ENCODE measurements at places on chromosomes 2 and 18.

GRCh38 chr18:3554091-3554601 is 104.2 kb downstream of the TGIF1 start:
- no peak for DNase-seq

GRCh38 chr2:221747289-221747972 is 175.3 kb upstream of the EPHA4 start:
- DNase-seq = no peak

GRCh38 chr2:100321866-100322820 is at the start of gene LONRF2:
LONRF2 (minus strand) TSS chr2:100322501; CDS start chr2:100322093, 408 bp downstream.
- DNase-seq = peak; percentile 8

DNA sequence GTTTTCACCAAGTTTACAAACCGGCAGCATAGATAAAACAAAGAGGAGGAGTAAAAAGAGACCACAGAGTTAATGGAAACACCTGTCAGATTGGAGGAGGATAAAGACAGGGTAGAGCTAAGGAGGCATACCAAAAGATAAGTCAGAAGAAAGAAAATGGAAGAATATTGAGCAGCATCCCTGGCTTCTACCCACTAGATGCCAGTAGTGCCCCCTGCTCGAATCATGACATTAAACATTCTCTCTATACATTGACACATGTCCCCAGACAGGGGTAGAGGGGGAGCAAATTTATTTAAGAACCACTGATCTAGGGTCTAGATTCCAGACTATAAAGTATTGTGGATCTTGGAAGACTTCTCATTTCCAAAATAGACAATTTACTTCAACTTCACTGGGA is 159.8 kb upstream of the ETAA1 start:
- no peak for DNase-seq

GRCh38 chr18:58355243-58355642 is 273.6 kb downstream of the ALPK2 start:
- no peak for DNase-seq

- DNase-seq = no peak
Measured at GRCh38 chr2:37880551-37880950, 44.5 kb upstream of the RMDN2 start.

DNA sequence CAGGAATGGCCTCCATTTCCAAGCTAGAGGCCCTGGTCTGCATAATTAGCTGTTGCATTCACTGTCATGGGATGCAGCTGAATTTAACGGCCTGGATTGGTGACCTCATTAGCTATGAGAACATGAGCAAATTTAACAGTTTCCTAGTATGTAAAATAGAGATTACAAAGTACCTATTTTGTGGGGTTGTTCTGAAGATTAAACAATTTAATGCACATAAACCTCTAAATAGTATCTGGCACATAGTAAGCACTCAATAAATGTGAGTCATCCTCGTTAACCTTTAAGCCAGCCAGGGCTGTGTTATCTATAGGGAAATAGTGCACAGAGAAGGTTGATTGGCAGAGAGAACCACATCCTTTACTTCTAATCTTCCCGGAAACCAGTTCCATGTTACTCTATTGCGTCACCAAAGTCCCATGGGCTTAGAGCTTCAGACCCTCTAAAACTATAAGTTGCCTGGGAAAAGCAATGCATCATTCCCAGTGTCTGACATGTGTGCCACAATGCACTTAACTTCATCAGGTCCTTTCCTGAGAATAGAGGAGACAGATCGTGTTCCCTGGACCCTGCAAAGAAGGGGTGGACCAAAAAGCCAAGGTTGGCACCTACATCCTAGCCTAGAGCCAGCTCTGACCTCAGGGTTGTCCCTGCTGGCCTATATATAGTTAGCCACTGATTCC is 196.5 kb downstream of the LNPK start:
- DNase-seq = peak; percentile 56

DNA sequence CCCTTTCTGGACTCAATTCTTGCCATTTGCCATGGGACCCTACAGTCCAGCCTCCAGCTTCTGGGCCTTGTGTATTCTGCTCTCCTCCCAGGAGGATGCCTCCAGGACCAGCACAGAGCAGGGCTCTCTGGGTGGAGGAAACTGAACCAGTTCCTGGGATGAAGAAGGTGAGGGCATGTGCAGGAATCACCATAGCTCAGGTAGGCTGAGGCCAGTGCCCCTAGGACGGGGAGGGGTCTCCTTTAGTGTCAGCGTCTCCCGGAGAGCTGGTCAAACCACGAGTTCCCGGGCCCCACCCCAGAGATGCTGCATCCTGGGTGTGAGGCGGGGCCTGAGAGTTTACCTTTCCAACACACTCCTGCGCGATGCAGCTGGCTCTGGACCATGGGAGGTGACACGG is 5.8 kb upstream of the PRELID3A start:
- no peak for DNase-seq

DNA sequence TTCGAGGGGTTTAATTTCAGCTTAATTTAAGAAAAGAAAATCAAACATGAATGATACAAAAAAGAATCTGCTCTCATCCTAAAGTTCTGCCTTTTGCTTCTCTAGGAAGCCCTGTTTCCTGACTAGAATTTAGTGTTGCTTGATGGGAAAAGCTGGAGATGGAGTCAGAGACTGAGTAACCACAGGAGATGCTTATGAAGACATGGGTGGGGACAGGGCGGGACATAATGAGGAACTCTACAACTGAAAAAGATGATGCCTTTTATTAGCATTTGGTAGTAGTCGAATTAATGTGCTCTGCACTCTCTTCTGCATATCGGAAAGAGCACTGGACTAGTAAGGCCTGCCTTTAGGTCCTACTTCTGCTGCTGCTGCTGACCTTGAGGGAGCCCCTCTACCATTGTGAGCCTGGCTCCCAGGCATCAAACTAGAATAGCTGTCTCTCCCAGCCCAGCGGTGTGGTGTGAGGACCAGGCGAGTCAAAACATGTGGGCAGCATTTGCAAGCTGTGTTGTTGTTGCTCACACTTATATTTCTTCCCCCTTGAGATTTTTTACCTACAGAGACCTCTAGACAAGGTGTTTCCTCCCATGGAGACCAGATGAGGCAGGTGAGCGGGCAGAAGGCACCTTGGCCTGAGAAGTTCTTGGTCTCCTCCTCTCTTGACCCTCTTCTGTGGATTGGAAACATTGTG is 61.5 kb downstream of the INPP4A start:
- DNase-seq = no peak

- peak; percentile 44 for DNase-seq
Measured at GRCh38 chr2:197229509-197230443, 80.8 kb downstream of the ANKRD44 start.

DNA sequence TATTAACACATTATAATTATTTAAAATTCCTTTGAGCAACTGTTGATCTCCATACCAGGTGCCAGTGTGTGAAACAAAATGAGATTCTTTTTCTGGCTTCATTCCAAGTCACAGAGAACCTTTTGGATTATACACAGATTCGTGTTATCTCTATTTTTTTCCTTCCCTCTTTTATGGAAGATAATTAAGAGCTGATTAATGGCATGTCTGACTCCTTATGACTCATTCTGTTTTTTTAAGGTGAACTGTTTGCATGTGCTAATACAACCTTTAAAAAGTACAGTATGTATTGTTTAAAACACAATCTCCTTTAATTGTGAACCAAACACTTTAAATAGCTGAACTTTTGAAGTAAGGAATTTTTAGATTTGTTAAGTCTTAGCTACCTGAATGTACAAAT is 39.3 kb downstream of the PELI1 start:
- peak; percentile 10 for DNase-seq

DNA sequence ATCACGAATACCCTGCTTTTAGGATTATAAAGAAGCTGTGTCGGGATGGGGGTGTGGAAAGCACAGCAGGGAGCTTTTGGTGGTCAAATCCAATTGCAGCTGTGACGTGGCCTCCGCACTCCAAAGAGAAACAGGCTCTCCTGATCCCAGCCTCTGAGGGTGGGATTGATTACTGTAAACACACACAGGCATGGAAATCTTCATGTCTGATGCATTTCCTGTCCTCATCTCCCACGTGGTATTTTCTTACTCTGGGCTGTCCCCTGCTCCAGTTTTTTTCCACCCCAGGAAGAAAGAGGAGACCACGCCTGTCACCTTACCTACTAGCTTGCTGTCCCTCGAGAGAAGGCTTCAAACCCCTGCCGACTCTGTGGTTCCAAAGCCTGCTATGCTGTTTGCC is 22.7 kb downstream of the RNF152 start:
- DNase-seq = no peak

DNA sequence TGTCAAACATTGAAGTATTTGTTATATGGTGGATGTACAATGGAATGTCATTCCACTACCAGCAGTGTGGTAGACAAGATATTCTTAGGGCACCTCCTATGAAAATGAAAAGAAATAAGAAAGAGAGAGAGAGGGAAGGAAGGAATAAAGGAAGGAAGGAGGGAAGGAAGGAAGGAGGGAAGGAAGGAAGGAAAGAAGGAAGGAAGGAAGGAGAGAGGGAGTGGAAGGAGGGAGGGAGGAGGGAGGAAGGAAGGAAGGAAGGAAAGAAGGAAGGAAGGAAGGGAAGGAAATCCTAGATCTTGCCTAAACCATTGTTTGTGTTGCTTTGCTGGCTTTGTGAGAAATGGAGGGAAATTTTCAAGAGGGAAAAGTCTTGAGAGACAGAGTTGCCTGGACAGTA is 50.1 kb upstream of the TCF7L1 start:
- no peak for DNase-seq

DNA sequence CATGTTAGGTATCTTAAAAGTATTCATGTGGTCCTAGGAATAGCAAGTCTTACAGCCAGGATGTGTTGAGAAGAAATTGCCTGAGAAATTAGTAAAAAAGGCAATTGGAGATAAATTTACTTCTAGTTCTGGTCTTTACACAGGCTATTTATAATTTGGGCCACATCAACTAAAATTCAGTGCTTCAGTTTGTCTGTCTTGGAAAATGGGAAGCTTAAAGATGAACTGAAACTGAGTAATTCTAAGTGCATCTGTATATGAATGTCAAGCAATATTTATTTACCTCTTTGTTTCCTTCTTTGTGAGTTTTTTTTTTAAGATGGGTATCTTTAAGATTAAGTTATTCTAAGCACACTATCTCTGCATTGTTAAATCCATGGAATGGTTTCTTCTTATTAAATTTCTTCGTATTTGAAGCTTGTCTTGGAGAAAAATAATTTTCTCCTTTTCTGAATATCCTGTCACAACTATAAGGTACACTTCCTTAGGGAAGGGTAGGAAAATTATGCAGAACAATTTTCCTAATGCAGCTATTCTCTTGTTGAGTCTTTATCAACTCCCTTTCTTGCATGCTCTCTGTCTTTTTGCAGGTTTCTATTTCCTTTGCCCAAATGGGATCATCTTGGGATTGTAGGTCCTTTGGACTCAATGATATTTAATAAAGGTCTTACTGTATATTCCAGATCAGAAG is 39.7 kb upstream of the MMADHC start:
- DNase-seq = no peak

DNA sequence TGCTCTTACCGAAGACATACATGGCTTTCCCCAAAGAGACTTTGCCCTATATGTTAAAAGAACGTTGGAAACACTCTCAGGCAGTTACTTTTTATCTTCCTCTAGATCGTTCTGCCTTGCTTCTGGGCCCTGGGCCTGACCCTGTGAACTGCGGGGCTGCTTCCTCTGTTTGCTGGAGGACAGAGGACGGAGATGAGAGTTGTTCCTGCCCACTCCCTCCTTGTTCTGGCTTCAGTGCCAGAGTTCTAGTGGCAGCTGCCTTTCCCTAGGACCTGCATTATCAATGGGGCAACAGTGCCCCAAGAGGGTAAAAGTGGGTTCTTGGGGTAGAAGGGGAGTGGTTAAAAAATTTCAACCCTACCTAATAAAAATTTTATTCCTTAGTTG is 6.5 kb upstream of the FN1 start:
- no peak for DNase-seq

DNA sequence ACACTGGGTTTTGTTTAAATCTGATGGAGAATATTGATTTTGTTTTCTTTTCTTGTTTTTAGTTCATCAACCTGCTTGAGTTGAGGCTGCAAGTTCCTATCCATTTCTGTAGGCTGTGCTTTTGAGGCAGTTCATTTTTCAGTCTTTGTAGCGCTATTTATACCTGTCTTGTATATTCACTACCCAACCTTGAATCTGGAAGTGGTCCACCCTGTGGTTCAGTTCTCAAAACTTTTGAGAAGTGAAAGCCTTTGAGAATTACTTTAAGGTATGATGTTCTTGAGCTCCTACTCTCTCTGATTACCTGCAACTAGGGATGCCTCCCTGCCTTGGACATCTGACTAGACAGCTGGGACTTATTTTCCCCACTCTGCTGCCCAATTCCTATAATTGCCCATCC is 53.5 kb upstream of the KCNE4 start:
- DNase-seq = no peak

- no peak for DNase-seq
Measured at GRCh38 chr2:218997731-218998130, 4.5 kb upstream of the CRYBA2 start.

DNA sequence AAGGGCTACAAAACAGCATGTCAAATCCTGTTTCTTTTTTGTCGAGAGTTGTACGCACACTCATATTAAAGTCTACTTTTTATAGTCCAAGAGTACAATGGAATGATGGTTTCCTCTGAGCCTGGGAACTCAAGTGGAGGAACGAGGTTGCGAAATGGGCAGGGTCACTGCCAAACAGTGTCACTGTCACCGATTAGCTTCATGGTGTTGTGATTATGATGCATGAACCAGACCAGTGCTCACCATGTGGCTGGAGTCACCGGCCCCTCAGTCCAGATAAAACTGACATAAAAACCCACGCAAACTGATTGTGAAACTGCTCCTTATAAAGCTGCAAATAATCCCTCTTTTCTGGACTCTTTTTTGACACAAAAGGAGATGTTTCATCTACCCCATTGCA is 122.0 kb downstream of the COPS8 start:
- no peak for DNase-seq

- no peak for DNase-seq
Measured at GRCh38 chr2:203438528-203438927, 96.6 kb downstream of the RAPH1 start.

- DNase-seq = no peak
Measured at GRCh38 chr18:44411262-44411905, 269.3 kb upstream of the SETBP1 start.

DNA sequence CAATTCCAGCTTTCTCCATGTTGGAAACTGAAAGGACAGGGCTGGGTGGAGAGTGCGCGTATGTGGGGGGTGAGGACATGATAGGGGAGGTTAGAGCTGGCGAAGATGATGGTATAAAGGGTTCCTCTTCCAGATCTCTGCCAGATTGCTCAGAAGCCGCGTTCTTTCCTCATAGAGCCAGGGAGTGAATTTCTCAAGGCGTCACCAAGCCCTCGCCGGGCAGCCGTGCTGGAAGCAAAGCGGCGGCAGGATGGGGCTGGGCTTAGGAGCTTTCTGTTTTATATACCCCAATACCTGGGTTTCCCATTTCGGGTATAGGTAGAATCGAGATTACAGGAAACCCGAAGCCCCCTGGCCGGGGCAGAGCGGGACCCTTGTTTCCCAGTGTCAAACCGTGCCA is 43.8 kb downstream of the DDX18 start:
- no peak for DNase-seq

GRCh38 chr18:43507842-43508481 is 230.7 kb upstream of the SYT4 start:
- no peak for DNase-seq

- peak; percentile 92 for DNase-seq
Measured at GRCh38 chr2:113886479-113887008, 3.3 kb upstream of the ACTR3 start.

All from A172 (cell line).